ENCODE measurements at places on chromosomes 1 and 21.

GRCh38 chr1:98119796-98120195, 199.0 kb upstream of the DPYD start:
- H3K36me3 ChIP-seq = no peaks in the 10 kb centered on the region
- no peaks in the 10 kb centered on the region for H3K27me3 ChIP-seq
- no peak overlapping the region for H3K4me3 ChIP-seq

DNA sequence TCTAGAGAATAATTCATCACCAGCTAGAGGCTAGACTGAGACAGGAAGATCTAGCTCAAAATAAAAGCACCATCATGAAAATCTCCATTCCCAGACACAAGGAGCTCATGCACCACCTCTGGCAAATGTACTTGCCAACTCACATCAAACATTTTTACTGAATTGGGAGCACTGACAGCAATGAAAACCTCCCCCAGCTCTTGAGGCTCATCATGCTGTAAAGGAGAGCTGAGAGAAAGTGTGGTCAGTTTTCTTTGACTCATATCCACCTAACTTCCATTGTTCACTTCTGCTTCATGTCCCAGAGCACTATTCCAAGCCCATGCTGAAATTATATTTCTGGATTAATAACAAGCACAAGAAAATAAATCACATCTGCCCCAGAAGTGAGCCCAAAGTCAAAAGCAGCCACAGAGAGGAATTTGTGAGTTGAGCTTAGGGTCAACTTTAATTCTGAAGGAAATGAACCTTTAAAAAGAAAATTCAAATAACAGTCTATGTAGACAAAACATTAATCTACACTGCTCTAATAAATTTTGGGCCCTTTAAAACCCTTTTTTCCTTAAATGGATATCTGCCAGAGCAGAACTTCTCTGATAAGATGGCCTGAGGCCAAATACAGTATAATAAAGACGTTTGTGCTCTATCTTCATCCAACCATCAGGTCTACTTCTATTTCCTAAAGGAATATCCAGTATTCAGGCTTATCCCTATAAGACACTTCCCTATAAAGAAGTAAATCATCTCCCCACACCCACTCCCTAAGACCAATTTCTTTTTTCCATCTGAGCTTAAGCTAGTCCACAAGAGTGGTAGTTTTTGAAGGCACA, 85.9 kb upstream of the ADAM30 start:
- no peaks in the 10 kb centered on the region for H3K27me3 ChIP-seq
- no peak overlapping the region for H3K4me3 ChIP-seq
- peaks cover 16% of the 10 kb centered on the region for H3K4me1 ChIP-seq

DNA sequence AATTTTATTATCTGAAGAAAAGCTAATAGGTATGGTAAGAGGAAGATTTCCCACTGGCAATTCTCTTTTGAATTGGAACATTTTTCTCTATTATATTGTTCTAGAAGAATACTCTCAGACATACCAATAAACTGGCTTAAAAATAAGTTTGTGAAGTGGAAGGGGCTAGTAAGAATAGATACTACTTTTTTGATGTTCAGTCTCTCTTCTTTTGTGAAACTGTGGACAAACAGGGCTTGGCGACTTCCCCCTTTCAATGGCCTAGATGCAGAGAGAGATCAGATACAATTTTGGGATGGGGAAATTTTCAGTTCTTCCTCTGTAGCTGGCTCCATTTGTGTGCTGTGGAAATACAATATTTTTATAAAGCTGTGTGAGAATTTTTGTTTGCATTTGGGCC, 2.5 kb downstream of the PBX1 start:
- no peaks in the 10 kb centered on the region for H3K27me3 ChIP-seq
- no peak overlapping the region for H3K4me3 ChIP-seq
- H3K27ac ChIP-seq = peak overlapping the region; percentile 88
- H3K36me3 ChIP-seq = no peaks in the 10 kb centered on the region
- DNase-seq = no peak
- H3K4me1 ChIP-seq = peaks cover 4% of the 10 kb centered on the region

DNA sequence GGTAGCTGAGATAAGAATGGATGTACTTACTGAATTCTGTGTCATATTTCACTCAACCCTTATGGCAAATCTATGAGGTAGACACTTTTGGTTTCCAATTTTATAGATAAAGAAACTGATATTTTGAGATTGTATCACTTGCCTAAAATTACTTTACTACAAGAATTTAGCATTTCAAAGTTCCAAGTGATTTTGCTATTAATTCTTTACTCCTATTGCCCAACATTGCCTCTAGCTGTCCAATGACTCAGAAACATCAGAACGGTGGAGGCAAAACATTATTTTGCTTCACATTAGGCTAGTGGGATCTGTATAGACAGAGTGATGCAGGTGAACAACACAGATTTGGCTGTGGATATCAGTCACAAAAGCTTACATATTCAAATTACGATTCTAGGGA, 747.2 kb upstream of the NEGR1 start:
- no peaks in the 10 kb centered on the region for H3K4me1 ChIP-seq
- H3K27me3 ChIP-seq = no peaks in the 10 kb centered on the region
- H3K27ac ChIP-seq = no peak overlapping the region
- H3K4me3 ChIP-seq = no peak overlapping the region

DNA sequence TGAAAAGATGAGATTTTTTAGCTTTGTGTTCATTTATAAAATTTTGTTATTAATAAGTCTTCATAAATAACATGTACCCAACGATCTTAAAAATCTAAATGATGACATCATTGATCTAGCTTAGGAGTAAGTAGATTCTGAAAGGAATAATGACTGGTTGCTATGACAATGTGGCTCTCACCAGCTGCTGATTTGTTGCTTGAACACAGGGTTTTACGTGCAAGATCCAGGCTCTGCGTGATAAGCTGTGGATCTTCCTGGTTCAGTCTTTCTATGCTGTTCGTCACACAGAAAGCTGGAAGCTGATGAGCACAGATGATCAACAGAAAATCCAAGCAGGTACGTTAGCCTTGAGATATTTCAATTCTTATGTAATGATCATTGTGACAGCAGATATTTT, 49.1 kb upstream of the C1orf146 start:
- H3K4me1 ChIP-seq = no peaks in the 10 kb centered on the region
- DNase-seq = no peak
- H3K4me3 ChIP-seq = no peak overlapping the region
- no peaks in the 10 kb centered on the region for H3K27me3 ChIP-seq
- no peak overlapping the region for H3K27ac ChIP-seq

DNA sequence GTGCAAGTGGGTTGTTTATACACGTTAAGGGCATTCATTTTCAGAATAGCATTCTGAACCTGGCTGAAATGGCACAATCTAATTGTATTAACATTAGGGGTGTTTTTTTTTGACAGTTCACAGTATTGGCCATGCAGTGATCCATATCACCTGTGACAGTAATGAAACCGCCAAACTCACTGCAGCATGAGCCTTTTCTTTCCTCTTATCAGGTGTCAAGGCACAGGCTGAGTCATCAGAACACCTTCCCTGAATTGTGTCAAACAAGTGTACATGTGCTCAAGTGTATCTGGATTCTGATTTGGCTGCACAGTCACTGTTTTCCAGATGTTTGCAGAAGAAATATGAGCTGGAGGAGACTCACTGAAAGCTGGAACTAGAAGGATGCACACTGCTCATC, 47.7 kb upstream of the C8B start:
- H3K27me3 ChIP-seq = no peaks in the 10 kb centered on the region
- no peaks in the 10 kb centered on the region for H3K4me1 ChIP-seq
- no peaks in the 10 kb centered on the region for H3K36me3 ChIP-seq
- H3K4me3 ChIP-seq = no peak overlapping the region

DNA sequence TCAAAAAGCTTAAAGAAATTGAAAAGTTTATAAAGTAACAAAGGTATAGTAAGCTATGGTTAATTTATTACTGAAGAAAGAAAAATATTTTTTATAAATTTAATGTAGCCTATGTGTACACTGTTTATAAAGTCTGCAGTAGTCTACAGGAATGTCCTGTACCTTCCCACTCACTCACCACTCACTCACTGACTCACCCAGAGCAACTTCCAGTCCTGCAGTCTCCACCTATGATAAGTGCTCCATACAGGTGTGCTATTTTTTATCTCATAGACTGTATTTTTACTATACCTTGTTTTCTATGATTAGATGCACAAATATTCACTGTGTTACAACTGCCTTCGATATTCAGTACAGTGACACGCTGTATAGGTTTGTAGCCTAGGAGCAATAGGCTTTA, 106.6 kb downstream of the NR5A2 start:
- H3K4me3 ChIP-seq = no peak overlapping the region
- H3K36me3 ChIP-seq = no peaks in the 10 kb centered on the region
- peaks cover 23% of the 10 kb centered on the region for H3K4me1 ChIP-seq
- DNase-seq = no peak

DNA sequence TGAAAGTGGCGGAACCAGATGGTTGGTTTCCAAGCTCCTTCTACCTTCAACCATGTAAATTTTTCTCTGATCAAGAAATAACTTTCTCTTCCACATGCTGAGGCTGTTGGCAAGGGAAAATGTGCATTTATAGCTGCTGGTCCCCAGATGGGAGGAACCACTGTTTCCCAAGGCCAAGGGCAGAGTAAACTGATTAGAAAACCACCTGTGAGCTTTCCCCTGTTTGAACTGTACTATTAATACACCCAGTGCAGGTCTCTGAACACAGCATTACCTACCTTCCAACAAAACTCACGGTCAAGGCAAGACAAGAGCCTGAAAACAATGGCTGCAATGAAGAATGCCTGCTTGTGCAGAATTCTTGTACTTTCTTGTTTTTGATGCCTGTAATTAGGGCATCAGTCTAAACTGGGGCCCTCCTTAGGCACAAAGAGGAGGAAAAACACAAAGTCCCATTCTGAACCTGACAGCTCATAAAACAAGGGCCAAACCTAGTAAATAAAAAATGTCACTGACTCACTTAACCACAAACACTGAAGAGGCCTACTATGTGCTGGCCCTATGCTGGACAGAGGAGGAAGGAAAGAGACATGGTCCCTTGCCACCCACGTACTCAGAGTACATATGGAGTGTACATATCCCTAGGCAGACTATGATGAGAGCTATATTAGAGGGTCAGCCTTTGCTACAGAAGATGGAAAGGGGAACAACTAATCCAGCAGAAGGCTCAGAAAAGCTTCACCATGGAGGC, 2.6 kb downstream of the MKNK1 start:
- no peak overlapping the region for H3K27ac ChIP-seq
- H3K27me3 ChIP-seq = no peaks in the 10 kb centered on the region
- H3K4me1 ChIP-seq = peaks cover 34% of the 10 kb centered on the region
- H3K36me3 ChIP-seq = no peaks in the 10 kb centered on the region
- H3K4me3 ChIP-seq = no peak overlapping the region
- no peak for DNase-seq

DNA sequence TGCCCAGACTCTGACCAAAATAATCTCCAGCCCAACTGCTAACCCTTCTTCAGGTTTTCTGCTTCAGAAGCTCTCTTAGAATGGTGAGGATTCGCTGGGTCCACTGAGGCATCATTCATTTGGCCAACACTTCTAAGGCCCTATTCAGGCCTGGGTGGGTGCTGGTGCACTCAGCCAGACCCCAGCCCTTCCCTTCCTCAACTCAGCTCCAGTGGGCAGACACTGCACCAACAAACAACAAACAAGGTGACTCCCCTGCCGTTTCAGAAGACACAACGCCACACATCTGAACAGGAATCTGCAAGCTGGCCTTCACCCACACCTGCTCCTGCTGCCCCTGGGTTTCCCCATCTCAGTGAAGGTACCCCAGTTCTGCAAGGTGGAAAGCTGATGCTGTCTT, 6.0 kb downstream of the HEYL start:
- no peaks in the 10 kb centered on the region for H3K27me3 ChIP-seq
- peak overlapping the region; percentile 39 for H3K4me3 ChIP-seq
- H3K36me3 ChIP-seq = peaks cover 6% of the 10 kb centered on the region

GRCh38 chr1:151255381-151255780, 847 bp downstream of the PSMD4 start:
- H3K27ac ChIP-seq = peak overlapping the region; percentile 90
- H3K36me3 ChIP-seq = no peaks in the 10 kb centered on the region
- H3K27me3 ChIP-seq = no peaks in the 10 kb centered on the region

GRCh38 chr1:81042225-81042624, 758.5 kb upstream of the ADGRL2 start:
- H3K36me3 ChIP-seq = no peaks in the 10 kb centered on the region
- no peaks in the 10 kb centered on the region for H3K27me3 ChIP-seq
- H3K27ac ChIP-seq = no peak overlapping the region
- no peak overlapping the region for H3K4me3 ChIP-seq
- H3K4me1 ChIP-seq = no peaks in the 10 kb centered on the region

DNA sequence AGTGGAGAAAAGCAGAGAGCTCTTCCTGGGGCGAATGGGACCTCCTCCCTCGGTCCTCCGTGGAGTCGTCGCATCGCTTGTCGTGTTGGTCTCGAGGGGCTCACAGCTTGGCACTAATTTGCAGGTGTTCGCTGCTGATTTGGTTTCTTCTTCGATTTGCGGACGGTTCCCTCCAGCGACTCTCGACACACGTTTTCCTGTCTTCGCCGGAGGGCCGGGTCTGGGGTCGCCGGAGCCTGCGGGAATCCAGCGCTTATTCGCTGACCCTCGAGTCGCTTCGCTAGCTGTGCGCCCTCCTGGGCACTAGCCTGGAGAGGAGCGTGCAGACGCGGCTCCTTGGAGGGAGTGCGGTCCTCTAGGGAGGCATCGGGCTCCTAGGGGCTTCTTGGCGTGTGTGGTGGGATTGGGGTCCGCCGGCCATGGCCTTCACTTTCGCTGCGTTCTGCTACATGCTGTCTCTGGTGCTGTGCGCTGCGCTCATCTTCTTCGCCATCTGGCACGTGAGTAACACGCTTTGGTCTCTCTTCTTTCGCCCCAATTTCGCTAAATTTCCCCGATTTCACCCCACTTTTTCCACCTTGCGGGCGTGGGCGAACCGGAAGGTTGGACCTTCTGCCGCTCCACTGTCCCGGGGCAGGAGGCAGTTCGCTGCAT, 766 bp downstream of the CNIH3 start:
- H3K36me3 ChIP-seq = no peaks in the 10 kb centered on the region
- no peak overlapping the region for H3K27ac ChIP-seq
- peak; percentile 60 for DNase-seq
- H3K4me1 ChIP-seq = peaks cover 29% of the 10 kb centered on the region
- no peak overlapping the region for H3K4me3 ChIP-seq

DNA sequence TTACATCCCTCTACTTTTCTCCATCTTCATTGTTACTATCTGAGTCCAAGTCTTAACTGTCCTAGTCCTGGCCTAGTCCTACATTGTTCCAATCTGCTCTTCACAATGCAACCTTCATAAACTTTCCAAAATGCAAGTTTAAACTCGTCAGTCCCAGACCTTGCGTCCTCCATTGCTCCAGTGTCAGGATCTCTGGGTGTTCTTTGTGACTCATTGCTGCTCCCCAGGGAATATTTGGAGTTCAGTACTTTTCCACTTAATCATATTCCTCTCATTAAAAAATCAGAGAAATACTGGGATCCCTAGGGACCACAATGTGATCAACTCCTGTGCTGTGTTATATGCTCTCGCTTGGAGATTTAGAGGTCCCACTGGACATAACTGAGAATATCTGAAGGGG, 18.0 kb upstream of the KPRP start:
- H3K4me1 ChIP-seq = no peaks in the 10 kb centered on the region
- H3K4me3 ChIP-seq = no peak overlapping the region
- no peaks in the 10 kb centered on the region for H3K36me3 ChIP-seq
- no peaks in the 10 kb centered on the region for H3K27me3 ChIP-seq
- H3K27ac ChIP-seq = no peak overlapping the region

DNA sequence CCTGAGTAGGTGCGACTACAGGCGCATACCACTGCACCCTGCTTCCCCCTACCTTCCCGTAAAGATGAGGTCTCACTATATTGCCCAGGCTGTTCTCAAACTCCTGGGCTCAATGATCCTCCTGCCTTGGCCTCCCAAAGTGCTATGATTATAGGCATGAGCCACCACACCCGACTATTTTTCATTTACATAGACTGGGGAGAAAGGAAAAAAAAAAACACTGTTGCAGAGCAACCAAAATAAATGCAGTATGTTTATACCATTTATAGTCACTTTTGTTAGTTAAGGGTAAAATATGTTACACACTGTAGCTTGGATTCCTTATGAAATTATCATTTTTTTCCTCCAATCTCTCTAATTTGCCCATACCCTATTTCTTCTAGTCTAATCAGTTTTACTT, 35.2 kb upstream of the RGS8 start:
- no peaks in the 10 kb centered on the region for H3K4me1 ChIP-seq
- no peaks in the 10 kb centered on the region for H3K27me3 ChIP-seq
- no peak overlapping the region for H3K27ac ChIP-seq

Measured in upper lobe of left lung (tissue), 6 donors.